CD4-positive, alpha-beta T cell treated with Interferon alpha-2 for 1 hour (primary cell): ENCODE measurements at places on chromosomes 1 and 21.

GRCh38 chr1:100511058-100511457 is 26.9 kb upstream of the GPR88 start:
- DNase-seq, result no peak

GRCh38 chr1:232463225-232463624 is 166.7 kb downstream of the SIPA1L2 start:
- no peak for DNase-seq

DNA sequence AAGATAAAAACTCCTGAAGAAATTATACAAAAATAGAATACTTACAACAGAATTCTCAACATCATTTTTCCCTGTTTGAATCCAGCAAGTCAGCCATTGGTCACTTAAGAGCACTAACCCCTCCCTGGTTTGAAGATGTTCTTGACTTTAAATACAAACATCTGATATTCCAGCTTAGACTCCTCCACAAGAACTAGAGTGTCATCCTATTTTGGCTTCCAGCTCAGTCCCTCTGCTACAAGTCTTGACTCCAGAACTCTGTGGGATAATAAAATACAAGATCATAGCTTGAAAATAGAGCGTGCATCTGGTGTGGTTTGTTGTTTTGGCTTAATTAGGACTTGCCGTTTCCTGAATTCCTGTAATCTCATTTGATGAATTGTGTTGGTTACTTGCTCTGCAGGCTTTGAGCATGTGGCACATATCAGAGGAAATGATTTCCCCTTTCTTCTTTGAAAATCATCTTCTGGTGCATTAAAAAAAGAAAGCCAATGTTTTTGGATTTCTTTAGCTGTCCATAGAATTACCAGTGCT is 63.7 kb upstream of the DPT start:
- no peak for DNase-seq

GRCh38 chr1:22681556-22682276 is 28.7 kb downstream of the C1QB start:
- DNase-seq, result no peak

- no peak for DNase-seq
Measured at GRCh38 chr1:11470912-11471311, 8.0 kb upstream of the DISP3 start.

DNA sequence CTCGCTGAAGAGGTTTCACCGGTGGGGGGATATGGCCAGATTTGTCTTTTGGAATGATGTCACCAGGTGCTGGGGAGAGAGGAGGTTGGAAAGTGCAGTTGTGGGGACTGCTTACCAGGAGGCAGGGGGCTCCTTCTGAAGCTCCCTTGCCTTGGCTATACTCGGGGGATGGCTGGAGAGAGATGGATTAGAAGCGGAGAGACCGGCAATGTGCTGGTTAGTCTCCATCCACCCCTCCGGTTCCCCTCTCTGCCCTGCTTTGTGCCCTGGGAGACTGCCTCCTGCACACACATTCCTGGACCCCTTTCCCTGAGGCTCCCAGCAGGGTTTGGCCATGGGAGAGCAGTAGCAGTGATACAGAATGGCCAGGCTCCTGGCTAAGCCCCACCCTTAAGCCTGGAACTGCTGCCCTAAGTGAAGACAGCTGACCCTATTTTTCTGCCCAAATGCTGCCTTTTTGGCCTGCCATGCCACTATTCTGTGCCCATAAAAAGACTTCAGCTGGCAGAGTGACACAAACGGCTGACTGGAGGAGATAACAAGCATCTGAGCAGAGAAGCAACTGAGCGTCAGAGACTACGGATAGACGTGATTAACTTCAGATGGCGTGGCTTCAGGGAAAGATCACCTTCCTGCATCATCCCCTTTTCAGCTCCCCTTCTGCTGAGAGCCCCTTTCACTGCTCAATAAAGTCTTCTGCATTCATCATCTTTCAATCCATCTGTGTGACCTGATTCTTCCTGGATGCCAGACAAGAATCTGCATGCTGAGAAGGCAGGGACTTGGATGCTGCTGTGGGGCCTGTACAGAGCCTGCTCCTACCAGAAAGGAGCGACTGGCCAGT is 14.5 kb upstream of the VPS13D start:
- DNase-seq, result no peak

GRCh38 chr1:192311281-192311680 is 5.5 kb upstream of the RGS21 start:
- no peak for DNase-seq

DNA sequence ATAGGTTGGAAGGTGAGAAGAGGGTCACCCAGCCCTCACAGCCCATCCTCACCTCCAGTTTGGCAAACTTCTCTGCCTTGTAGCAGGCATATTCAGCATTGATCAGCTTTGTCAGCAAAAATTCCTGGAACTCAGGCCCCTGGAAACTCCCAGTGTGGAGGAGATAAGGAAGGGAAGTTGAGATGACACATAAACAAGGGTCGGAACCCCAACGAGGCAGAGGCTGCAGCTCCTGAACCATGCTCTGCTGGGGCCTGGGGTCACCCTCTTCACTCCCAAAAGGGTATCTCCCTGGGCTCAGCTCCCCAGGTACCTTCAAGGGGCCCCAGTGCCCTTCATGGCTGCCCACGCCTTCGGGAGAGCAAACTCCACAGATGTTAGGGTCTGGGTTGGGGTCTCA is 60.4 kb downstream of the RAP1GAP start:
- DNase-seq, result no peak

- no peak for DNase-seq
Measured at GRCh38 chr1:78229344-78229743, 183.6 kb downstream of the GIPC2 start.

GRCh38 chr1:232868793-232869491 is 63.7 kb downstream of the MAP10 start:
- DNase-seq, result no peak

GRCh38 chr21:32022146-32022545 is 149.3 kb downstream of the HUNK start:
- DNase-seq, result no peak

GRCh38 chr1:58702261-58703141 is 2.6 kb upstream of the MYSM1 start:
- no peak for DNase-seq

- DNase-seq, result no peak
Measured at GRCh38 chr1:119467857-119468668, 38.9 kb upstream of the HSD3B1 start.

GRCh38 chr1:183030053-183030452 is 6.8 kb downstream of the LAMC1 start:
- DNase-seq, result no peak

GRCh38 chr1:207306023-207306422 is 15.5 kb upstream of the CD55 start:
- DNase-seq, result no peak
